ENCODE measurements at places on chromosomes 1 and 21.

- DNase-seq = no peak
Observed at GRCh38 chr1:8663915-8664329, 153.5 kb downstream of the RERE start.

DNA sequence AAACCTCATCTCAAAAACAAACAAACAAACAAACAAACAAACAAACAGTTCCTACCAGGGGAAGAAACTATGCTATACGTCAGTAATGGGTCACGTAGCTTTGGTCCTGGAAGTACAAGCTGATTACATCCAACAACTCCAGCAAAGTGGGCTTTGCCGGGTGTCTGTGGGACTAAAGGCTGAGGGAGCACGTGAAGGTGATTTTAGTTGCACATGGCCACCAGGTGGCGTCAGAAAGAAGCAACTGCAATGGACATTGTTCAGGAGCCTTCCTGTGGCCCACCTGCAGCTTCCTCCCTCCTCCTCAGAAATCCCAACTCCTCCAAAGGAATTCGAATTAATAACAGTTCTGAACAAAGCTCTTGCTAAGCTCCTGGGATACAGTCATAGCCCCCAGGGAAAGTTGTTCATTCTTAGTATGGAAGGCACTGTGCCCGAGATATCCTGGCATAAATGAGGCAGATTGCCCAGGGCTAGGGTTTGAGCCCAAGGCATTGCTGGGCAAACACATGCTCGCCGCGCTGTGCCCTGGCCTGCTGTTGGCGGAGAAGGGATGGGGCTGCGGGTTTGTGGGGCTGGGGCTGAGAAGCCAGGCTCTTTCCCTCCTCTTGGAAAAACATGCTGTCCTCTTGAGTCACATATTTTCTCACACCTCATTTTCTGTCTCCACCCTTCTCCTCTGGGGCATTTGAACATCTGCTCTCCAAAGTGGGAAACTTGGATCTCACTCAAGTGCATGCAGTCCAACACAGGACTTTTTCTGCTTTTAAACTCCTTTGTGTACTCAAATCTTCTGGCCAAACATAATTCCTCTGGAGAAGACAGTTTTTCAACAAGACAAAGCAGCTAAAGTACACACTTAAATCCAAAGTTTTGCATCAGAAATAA lies 28.6 kb downstream of the AKNAD1 start:
- DNase-seq = peak; percentile 37

- no peak for DNase-seq
Observed at GRCh38 chr1:13769212-13769611, 69.2 kb downstream of the PRDM2 start.

DNA sequence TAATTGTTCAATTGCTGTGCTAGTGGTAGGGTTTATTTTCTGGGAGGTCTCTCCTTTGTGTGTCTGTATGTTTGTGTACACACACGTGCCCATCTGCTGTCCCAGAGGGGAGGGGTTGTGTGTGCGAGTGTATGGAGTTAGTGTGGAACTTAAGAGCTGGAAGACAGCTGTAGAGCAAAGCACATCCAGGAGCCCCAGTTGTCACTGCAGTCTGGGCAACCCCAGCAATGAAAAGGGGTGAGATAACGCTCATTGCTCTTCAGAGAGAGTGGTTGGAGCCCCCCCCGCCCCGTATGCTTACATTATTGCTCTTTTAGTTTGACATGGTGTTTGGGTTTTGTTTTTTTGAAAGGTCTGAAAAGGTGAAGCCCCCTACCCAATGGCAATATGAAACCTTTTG lies 36.9 kb downstream of the NCF2 start:
- no peak for DNase-seq

DNA sequence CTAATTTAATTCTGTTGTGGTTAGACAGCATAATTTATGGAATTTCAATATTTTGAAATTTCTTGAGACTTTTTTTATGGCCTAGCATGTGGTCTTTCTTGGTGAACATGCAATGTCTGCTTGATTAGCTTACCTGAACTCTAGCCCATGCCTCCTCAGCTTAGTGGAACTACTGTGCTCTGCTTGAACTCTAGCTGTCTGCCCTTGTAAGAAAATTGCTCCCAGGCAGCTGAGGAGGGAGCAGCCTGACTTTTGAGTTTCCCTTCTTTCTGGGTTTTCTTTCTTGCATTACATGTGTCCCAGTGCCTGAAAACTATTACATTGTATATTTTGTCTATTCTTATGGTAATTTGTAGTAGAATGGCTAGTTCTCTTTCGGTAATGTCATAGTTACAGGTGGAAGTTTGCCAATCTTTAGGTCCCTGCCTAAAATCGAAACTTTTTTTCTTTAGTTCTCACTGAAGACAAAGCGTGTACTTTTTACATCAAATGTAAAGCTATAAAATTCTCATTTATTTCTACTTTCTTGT lies 105.3 kb downstream of the MAST2 start:
- DNase-seq = no peak

- DNase-seq = no peak
Observed at GRCh38 chr1:189607477-189608096, 870.1 kb downstream of the BRINP3 start.

DNA sequence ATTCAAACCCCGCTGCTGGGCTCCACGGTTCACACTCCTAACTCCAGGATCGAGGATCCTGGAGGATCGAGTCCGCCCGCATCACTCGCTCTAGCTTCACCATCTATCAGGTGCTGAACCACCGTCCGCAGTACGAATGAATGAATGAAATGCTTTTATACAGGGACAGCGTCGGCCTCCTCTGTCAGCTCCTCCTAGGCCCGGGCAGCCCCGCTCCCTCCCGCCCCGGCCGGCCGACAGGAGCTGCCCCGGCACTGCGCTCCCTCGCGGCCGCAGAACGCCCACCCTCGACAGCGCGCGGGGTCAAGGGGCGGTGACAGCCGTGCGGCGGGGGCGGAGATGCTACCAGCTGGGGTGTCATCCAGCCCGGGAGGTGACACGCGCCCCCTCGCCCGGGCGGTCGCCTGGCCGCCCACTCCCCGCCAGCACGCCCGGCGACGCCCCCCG lies 520 bp downstream of the ZBTB17 start:
- peak; percentile 48 for DNase-seq

DNA sequence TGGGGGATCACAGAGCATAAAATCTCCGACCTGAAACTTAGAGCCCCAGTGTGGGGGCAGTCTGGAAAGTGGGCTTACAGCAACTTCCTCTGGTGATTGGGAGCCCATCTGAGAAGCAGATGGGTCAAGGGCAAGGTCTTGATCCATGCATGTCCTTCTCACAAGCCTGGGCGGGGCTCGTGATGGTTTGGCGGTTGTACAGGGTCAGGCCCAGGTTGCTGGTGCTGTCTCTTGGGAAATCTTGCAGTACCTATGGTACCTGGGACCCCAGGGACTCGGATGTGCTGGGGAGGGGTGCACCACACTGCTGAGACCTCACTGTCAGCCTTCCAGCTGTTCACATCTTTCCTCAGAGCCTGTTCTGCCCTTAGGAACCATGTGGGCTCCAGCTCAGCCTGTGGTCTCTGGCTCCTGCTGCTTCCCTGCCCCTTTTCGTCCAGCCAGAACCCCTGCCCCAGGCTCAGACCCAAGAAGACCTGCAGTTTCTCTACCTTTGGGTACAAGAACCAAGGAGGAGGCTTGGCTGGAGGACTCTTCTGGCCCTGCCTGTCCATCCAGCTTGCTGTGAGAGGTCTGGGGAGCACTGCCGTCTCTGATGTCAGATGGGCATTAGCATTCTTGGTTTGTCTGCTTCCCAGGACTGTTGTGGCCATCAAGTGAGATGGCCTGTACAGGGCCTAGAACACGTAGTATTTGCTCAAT lies 24.5 kb downstream of the WNT4 start:
- no peak for DNase-seq

DNA sequence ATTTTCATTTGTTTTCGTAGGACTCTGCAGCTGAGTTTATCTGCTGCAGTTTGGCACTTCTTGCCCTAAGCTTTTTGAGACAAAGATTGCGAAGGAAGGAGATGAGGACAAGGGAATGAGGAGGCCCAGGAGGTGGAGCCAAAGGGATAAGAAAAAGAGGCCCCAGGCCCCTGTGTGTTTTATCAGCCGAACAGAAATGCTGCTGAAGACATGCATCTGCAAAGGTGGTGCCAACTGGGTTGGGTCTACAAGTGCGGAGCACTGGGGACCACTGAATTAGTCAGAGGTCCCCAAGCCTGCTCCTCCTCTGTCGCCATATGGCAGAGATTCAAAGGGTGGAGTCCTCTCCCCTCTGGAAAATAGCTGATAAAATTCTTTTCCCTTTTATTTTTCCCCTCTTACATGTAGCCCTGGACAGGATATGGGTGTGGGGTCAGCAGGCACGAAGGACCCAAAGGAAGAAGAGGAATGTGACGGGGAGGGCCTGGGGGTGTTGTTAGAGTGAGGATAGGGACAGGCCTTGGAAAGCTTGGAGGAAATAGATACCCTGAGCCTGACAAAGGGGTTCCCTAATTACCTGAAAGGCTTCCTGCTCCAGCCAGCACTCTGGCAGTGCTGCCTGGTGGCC lies 2.7 kb downstream of the CD34 start:
- no peak for DNase-seq

DNA sequence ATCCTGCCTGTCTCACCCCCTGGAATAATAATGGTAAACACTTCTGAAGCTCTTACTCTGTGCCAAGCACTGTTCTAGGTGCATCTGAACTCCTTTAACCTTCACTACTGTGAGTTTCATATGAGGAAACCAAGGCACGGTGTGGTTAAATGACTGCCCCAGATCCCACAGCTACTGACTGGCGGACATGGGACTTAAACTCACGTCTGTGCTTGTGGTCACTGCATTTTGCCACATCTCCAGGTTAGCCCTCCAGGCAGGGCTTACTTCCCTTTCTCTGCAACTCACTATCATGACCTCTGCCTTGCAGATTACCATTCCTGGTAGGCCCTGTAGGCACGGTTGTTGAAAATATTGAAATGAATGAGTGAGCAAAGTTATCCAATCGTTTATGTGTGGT lies 83.4 kb downstream of the ADSS2 start:
- DNase-seq = no peak
